Brain (organoid and tissue), 16 donors: ENCODE measurements at places on chromosomes 5 and 9.

DNA sequence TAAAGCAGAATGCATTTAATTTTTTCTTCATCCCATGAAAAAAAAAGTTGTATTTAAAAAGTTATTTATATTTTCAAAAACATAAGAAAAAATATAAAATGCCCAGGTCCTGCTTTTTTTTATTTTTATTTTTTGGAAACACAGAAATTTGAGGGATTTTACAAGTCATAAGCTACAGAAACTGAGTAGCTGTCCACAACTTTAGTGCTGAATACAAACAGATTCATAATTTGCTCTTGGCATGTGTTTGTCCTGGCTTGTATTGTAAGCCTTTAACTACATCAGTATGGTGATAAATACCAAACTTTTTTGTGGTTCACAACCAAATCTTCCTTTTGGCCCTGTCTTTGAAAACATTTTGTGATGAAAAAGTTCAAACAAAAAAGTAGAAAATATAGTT, 7.5 kb upstream of the PLCXD3 start:
- no peak for DNase-seq

- DNase-seq, result no peak
These were observed 37.4 kb downstream of the RASGEF1C start for GRCh38 chr5:180171568-180172094.

- DNase-seq, result no peak
These were observed 59.3 kb downstream of the TRIO start for GRCh38 chr5:14202462-14202861.

- no peak for DNase-seq
These were observed 22.0 kb upstream of the ARHGEF28 start for GRCh38 chr5:73603998-73604397.

DNA sequence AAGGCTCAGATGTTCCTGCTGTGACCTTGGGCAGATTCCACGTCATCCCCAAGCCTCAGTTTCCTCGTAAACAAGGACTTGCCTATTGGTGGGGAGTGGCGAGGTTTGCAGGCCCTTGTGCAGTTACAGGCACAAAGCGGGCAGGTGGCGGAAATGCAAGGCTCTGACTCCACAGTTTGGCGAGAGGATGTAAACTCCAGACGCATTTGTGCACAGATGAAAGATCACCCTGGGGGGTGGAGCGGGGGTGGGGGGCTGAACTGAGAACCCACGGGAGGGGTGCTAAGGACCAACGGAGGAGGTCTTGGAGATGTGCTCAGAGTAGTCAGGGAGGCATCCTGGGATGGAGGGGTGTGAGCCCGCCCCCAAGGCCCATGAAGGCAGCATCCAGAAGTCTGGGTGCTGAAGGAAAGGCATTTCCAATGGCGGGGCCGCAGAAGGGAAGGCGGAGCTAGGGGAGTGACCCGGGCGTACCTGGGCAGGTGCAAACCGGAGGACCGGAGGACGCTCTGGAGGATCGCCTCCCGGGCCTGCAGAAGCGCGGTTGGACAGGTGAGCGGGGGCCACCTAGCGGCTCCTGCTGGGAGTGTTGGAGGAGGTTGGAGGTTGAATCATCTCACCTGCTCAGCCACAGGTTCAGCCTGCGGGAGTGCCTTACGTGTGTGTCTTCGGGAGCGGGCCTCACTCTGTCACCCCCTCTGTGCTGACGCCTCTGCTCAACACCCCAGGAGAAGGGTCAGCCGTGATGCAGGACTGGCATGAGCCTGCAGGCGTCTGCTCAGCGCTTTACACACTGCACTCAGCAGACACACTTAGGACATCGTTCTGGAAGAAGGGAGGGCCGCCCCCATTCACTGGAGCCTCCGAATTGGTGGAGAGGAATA, 1.9 kb upstream of the FIBCD1 start:
- no peak for DNase-seq

DNA sequence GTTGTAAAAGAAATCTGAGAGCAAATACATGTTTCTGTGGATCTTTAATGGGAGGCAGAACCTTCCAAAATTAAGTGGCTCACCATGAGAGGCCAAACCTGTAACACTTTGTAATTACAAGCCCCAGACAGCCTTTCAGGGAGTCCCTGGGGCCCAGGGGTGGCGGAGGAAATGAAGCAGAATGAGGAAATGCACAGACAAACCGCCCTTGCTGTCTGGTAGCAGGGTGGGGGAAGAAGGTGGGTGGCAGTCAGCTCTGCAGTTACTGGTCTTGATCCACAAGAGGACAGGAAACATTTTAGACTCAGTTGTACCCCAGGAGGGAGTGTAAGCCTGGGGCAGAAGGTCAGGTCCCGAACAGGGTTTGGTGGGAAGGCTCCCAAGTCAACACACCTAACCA, 6.5 kb downstream of the ARL14EPL start:
- DNase-seq, result no peak

DNA sequence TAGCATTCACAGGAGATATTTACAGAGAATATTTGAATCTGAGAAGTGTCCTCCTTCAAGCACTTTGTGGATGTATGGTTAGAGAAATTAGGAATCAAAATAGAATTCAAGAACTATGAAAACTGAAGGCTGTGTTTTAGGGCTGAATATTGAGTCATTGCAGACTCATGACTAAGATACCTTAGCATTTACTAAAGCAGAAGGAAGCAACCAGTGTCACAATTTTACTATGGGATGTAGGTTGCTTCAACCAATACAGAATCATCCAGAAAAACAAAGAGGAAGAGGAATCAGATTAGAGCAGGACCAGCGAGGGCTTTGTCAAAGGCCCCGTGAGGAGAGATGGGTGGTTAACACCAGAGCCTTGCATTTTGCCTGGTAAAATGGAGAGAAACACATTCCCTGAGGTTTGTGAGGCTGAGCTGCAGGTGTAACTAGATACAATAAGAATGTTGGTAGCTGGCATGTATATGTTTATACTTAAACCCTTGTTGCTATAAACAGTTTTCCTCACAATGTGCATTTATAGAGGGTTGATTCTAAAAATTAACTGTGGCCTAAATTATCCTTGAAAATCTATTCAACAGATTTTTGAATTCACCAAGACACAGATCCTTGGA, 518.1 kb downstream of the AGTPBP1 start:
- no peak for DNase-seq

DNA sequence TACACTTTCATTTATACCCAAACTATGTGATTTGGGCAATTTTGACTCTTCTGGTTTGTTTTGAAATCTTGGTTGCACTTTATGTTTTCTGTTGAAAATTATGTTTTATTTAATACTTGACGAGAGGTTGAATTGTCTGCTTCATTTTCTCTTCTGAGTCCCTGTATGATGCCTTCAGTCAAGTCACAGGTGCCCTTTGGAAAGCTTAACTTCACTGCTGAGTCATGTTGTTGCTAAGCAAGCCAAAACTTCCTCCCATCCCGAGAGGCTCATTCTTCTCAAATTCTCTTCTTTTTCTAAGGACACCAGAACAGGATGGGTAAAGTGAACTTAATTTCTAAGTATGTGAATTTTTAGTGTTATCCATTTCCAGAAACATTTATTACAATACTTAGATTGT, 455.3 kb upstream of the PTGER4 start:
- DNase-seq, result no peak

- no peak for DNase-seq
These were observed 410.1 kb downstream of the DMRT2 start for GRCh38 chr9:1460143-1460769.

- no peak for DNase-seq
These were observed 82.1 kb downstream of the LMX1B start for GRCh38 chr9:126695701-126696400.

- DNase-seq, result peak; percentile 62
These were observed 240.1 kb upstream of the GRAMD2B start for GRCh38 chr5:126182971-126183695.

DNA sequence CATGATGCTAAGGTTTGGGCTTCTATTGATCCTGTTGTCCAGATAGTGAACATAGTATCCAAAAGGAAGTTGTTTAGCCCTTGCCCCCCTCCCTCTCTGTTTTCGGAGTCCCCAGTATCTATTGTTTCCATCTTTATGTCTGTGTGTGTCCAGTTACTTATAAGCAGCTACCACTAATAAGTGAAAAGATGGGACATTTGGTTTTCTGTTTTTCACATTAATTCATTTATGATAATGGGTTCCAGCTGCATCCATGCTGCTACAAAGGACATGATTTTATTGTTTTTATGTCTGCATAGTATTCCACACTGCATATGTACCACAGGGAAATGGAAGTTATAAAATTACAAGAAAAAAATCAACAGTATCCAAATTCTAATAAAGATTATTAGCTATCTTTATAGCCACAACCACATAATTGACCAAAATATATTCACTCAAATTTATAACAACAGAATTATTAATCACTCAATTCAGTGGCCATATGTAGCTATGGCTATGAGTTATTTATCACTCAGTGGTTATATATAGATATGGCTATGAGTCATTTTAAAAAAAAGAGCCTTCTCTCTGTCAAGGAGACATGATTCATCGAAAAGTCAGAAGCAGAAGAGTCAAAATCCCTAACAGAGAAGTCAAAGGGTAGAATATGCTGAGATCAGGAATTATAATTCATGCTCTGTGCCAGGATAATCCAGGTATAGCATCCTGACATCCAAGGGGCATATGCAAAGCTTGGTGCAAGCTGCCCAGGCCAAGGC, 367.5 kb downstream of the DEPDC1B start:
- DNase-seq, result no peak

DNA sequence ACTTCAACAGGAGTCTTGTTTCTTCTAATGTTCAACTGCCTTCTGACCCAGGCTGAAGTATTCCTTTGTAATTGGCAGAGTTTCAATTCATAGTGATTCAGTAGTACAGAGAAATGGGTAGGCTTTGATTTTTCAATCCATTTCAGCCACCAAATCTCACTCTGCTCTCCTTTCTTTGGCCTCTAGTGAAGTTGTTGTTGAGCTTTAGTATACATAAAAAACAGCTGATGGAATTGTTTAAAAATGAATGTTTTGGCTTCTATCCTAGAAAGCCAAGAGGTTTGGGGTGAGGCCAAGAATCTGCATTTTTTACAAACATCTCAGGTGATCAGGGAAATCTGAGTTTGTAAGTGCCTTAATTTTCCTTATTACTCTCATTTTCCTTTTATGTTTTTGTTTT, 182.9 kb upstream of the MAP1B start:
- DNase-seq, result no peak

DNA sequence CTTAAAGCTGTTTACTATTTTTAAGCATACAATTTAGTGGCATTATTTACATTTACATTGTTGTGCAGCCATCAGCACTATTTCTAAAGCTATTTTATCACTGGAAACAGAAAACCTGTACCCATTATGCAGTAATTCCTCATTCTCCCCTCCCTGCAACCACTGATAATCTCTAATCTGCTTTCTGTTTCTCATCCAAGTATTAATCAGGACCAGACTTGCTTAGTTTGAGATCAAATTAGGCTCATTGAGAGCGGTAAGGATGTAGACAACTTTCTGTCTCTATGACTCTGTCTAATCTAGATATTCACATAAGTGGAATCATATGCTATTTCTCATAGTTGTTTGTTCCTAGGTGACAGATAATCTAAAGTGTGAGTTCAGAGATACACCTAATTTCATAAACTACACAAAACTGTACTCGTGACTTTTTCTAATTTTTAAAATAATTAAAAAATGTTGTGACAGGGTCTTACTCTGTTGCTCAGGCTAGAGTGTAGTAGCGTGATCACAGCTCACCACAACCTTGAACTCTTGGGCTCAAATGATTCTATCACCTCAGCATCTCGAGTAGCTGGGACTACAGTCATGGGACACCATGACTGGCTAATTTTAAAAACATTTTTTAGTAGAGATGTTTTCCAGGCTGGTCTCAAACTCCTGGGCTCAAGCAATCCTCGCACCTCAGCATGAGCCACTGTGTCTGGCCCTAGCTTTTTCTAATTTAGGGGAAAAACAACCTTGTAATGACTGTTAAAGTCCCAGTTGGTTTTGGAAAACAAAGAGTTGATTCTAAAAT, 37.6 kb downstream of the BDP1 start:
- no peak for DNase-seq

- no peak for DNase-seq
These were observed 109.3 kb downstream of the CRB2 start for GRCh38 chr9:123465304-123465703.

DNA sequence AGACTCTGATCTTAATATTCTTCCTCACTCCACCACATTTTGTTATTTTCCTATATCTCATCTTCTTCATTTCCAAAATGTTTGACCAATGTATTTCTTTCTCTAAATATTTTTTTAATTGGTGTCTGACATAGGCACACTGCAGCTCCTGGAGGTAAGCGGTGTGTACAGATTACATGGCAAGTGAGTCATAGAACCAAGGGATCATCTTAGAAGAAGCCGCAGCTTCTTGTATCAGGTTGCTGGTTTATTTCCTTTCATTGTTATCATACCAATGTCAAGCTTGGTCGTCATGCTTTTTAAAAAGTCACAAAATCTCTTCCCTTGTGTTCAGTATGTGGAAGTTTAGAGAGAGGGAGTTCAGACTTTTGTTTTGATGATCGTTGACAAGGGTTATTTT, 526.1 kb upstream of the CDH18 start:
- no peak for DNase-seq

GRCh38 chr5:172114875-172115422, 73.1 kb downstream of the STK10 start:
- DNase-seq, result no peak

GRCh38 chr5:101995585-101995984, 300.5 kb downstream of the SLCO4C1 start:
- no peak for DNase-seq

GRCh38 chr5:146754621-146755020, 123.9 kb downstream of the PPP2R2B start:
- no peak for DNase-seq

DNA sequence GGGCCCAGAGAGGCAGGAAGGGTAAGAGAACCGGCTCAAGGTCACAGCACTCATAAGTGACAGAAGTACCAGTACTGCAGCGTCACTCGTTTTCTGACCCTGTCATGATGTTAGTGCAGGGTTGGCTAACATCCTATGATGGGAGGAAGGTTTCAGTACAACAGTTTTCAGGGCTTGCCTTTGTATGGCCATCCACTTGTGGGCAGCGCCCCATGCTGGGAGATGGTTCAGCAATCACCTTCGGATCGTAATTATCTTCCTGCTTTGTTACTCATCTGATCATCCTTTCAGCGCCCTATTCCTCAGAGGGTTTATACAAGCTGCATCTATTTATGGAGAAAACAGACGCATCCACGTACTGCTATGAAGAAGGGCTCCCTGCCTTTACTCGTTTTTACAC, 2.4 kb downstream of the MAP1B start:
- DNase-seq, result peak; percentile 86

DNA sequence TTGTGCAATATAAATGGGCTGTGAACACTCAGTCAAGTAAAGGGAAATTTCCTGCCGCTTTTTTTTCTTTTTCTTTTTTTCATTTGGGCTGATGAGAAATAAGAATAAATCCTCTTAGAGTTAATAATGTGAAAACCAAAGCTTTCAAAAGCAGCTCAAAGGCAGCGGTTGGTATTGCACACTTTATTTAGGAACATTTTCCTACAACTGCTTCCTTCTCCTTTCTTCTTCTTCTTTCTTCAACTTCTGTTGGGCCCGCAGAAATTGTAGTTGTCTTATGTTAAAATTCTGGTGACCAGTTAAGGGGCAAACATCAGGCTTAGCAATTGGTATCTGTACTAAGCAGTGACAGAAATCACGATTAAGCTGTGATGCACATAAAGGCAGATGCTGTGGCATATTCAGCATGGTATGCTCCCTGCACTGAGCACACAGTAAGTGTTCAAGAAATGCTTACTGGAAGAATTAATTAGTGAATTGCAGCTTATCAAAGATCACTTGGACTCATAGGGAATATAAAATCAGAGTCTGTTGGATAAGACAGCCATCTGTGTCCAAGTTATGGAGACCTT, 85.4 kb downstream of the ANKRD55 start:
- DNase-seq, result no peak
